ENCODE measurements at places on chromosomes 2 and 18.

- no peak for DNase-seq
Observed at GRCh38 chr2:130354139-130354428, 1.8 kb upstream of the PTPN18 start.

- no peak for DNase-seq
Observed at GRCh38 chr18:2990956-2991640, 21.8 kb downstream of the LPIN2 start.

DNA sequence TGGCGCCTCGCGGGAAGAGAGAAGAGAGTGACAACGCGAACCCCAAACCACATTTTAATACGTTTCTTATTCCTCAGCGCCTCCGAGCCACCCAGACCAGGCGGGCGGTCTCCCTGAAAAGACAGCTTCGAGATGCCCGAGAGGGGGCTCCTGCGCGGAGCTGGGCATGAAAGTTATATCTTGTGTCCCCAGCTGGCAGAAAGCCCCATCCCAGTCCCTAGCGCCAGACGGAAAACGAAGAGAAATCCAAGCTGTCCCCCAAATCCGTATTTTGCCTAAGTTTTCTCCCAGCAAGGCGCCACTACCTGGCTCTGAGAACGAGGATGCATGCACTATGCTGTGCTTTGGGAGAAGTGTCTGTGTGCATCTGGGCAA lies 797 bp downstream of the NXPH2 start:
- DNase-seq = no peak

DNA sequence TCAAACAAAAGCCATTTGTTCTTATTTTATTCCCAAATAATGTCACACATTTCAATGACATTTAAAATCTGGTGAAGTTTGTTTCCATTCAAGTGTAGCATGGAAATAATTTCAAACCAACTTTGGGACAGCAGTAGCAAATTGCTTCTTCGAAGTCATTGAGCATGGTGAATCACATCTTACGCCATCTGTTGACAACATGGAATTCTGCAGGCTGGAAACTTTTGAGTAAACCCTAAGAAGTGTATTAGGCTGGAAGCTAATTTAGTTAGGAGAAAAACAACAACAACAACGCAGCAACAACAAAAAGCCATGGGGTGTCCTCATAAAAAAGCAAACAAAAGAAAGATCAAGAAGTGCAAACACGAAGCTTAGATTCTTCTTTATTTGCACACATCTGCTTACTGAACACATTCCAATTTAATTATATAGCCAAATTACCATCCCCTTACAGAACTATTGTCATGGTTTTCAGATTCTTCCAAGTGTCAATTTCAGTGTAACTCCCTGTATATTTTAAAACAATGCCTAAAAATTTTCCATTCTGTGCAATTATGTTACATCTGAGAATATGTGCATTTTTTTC lies 659.0 kb upstream of the CDH7 start:
- DNase-seq = no peak

DNA sequence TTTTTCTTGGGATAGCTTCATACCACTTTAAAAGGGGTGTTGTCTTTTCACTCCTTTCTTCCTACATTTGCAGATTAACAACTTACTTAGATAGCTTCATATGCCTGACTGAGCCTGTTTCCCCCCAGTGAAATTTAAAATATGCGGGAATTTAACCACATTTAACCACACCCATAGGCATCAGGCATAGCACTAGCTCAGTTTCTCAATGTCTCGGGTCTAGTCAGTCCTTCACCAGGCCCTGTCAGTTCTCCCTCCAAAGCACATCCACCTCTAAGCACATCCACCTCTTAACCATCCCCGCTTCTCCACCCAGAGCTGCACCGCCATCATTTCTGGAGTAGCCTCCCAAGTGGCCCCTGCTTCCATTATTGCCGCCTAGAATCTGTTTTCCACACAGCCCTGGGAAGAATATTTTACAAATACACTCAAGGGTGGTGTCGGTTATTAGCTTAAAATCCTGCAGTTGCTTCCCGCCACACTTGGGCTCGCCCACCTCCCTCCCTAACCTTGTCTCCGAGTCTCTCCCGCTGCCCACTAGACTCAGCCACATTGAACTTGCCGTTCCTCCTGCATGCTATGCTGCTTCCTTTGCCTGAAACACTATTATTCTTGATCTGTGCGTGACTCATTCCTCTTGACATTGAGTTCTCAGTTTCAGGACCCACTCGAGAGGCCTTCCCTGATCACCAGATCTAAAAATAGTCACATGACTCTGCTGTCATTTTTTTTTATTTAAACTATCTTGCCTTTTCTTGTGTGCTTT lies 68.3 kb downstream of the SPTBN1 start:
- no peak for DNase-seq

DNA sequence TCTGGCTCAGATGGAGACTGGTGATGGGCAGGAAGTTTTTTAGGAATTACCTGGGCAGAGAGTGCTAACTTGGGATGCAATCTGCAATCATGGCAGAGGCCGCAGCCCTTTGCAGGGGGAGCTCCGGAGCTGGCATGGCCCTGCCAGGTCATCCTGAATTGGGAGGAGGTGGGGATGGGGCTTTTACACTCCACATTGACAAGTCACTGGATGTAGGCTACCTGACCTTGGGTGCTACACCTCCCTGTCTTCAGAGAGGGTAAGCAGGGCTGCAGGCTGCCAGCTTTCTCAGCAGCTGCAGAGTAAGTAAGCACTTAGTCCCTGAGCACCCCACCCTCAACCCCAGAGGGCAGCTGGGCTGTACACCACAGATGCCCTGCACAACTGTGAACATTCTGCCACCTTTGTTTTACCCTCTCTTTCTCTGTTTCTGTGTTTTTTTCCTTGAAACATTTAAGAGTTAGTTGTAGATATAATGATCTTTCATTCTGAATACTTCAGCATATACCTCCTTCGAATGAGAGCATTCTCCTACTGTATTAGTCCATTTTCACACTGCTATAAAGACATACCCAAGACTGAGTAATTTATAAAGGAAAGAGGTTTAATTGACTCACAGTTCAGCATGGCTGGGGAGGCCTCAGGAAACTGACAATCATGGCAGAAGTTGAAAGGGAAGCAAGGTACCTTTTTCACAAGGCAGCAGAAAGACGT lies 6.8 kb upstream of the HS1BP3 start:
- no peak for DNase-seq

- DNase-seq = no peak
Observed at GRCh38 chr18:58314284-58314683, 270.3 kb downstream of the NEDD4L start.

GRCh38 chr2:187514930-187515329 lies 39.3 kb downstream of the TFPI start:
- no peak for DNase-seq

DNA sequence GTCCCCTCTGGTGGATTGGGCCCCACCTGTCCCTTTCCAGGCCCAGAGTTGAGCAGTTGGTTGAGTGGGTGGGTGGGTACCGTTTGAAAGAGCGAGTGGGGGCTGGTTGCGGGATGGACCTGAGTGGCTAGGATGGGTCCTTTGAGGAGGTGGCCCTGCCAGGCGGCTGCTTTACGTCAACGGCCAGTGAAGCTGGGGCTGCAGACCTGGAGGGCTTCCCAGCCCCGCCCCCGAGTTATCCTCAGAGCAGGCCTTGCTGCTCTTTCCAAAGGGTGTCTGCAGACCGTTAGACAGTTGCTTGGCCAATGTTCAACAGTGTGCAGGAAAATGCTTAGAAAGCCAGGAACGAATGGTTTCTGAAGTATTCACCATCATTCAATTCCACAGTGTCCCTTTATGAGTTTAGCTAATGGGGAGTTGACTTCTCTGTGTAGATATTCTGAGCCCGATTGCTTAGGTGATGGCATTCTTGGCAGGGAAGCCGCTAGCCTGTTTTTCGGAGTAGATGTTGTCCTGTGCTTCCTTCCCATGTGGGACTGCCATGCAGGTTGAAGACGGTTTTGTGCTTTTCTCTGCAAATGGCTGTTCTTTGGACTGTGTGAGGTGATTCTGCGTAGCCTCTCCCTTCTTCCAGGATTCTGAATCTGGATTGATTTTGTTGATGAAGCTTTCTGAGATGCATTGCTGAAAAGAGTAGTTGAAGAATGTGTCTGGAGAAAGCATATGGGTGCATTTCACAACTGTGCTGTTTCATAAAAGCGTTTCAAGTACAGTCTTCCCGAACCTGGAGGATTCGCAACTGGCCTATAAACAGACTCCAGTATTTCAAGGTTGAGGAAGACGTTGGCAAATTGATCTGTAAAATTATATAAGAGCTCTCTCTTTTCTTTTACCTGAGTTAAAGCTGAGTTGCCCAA lies 45.8 kb downstream of the LDLRAD4 start:
- no peak for DNase-seq

GRCh38 chr18:44974174-44974573 lies 293.5 kb downstream of the SETBP1 start:
- DNase-seq = no peak

GRCh38 chr18:75433098-75433497 lies 5.6 kb upstream of the SMIM21 start:
- DNase-seq = no peak

- no peak for DNase-seq
Observed at GRCh38 chr2:226410247-226410835, 389.3 kb downstream of the IRS1 start.

DNA sequence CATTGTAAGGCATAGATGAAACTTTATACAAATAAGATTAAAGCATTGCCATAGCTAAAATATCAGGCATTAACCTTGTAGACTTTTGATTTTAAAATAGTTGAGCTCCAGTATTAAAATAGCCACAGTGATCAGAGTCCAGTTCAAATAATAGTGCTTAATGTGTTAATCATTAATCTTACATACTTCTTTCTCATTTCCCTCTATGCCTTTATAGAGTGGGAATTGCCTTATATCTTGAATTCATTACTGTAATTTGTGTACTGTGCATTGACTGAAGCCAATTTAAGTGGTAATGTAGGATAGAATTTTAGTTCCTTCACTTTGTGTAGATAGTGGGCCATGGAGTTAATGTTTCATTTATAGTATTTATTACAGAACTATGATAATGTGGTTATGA lies 549.2 kb upstream of the VWC2L start:
- DNase-seq = no peak

- no peak for DNase-seq
Observed at GRCh38 chr2:32836933-32837332, 109.8 kb upstream of the LTBP1 start.

DNA sequence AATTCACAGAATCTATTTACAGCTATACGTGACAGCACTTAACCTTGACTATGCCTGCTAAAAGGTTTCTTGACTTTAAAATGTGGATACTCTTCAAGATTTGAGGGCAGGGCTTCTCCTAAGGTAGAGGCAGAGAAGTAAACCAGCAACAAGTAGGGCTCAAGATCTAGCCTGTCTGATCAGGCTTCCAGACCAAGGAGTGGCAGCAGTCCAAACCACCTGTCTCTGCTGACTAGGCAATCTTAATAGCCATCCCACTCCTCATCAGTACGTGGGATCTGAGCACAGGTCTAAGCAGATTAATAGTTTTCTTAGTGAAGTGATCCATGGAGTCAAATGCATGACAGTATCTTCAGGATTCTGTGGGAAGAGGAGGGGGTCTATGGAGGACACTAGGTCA lies 100.4 kb downstream of the GPD2 start:
- DNase-seq = no peak

DNA sequence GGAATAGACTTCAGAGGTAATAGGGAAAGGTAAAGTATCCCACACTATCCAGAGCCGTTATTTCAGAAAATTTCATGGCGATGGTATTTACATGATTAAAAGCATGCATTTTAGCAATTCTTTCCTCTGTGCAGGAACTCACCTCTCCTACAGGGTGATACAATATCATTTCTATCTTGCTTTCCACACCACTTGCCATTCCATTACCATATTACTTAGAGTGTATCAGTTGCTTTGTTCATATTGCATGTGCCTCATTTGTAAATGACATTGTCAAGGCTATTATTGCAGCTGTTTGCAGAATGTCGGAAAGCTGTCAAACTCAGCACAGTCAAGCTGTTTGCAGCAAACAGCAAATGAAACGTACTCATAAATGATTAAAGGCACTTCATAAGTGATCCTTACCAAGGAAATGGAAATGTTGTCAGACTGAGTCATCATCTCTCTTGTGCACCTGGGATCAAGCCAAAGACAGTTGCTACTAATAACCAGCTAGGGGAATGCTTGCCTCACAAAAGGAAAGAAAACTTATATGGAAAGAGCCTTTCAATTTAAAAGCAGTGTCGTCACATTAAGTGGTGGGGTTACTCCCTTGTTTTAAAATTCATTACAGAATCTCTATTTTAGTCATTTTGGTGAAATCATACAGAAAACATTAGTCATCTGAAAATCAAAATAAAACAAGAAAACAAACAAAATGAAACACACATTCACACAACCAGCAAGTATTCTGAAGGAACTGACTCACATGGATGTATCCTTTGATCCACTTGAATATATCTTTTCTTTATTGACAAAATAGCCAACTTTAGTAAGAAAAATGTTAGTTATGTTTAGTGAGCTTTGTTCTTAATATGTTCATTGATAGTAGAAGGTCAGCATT lies 1064.1 kb upstream of the CNTNAP5 start:
- DNase-seq = no peak

- DNase-seq = no peak
Observed at GRCh38 chr2:14363137-14363536, 269.4 kb upstream of the LRATD1 start.

DNA sequence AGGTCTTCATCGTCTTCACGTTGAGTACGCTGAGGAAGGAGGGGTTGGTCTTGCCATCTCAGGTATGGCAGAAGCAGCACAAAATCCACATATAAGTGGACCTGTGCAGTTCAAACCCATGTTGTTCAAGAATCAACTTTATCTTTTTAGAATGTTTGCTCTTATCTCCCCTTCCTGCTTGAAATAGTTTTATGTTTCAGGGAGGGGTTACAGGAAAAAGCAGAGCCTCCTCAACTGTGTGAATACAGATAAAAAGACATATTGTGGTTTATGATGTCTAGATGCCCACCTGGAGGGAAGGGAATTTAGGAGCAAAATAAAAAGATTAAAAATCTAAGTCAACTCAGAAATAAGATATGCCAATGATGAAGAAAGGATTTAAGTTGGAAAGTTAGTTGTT lies 75.9 kb downstream of the VRK2 start:
- no peak for DNase-seq

DNA sequence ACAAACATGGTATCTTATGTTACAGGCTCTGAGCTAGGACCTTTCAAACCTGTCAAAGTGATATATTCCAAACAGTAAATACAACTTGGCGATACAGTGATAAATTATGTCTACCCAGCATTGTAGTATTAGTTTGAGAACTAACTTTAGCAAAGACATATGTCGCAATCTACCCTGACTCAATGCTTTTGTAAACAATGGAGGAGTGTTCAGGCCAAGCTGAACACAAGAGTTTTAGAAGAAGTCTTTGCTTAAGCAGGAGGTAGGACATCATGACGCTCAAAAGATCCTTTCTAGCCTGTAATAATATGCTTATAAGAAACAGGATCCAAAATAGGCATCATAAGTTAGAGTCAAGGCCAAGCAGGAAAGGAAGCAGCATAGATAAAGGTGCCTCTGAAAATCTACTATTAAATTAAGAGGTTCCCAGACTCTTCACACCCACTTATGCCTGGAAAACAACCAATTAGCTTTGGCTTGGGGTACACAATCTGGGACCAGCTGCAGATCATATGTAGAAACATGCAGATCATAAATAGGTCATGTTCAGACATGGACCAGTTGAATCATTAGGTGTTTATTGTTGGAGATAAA lies 132.5 kb downstream of the CSRNP3 start:
- no peak for DNase-seq

Measured in stimulated activated CD8-positive, alpha-beta memory T cell treated with anti-CD3 and anti-CD28 coated beads, Interleukin-4, amount 100 ng/mL, for 24 hours (primary cell).